T-helper 17 cell (primary cell): ENCODE measurements at places on chromosomes 11 and 22.

DNA sequence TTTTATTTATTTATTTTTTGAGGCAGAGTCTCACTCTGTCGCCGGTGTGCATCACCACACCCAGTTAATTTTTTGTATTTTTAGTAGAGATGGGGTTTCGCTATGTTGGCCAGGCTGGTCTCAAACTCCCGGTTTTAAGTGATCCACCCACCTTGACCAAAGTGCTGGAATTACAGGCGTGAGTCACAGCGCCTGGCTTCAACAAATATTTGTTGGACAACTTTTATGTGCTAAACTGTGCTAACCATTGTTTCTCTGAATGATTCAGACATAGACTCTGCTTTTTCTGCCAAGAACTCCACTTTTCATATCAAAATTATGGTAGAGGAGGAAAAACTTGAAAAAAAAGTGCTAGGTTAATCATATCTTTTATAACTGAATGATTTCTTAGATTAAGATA, 36.3 kb downstream of the MMP7 start:
- no peak overlapping the region for H3K4me3 ChIP-seq
- peaks cover 3% of the 10 kb centered on the region for H3K36me3 ChIP-seq
- peaks cover 23% of the 10 kb centered on the region for H3K27me3 ChIP-seq

DNA sequence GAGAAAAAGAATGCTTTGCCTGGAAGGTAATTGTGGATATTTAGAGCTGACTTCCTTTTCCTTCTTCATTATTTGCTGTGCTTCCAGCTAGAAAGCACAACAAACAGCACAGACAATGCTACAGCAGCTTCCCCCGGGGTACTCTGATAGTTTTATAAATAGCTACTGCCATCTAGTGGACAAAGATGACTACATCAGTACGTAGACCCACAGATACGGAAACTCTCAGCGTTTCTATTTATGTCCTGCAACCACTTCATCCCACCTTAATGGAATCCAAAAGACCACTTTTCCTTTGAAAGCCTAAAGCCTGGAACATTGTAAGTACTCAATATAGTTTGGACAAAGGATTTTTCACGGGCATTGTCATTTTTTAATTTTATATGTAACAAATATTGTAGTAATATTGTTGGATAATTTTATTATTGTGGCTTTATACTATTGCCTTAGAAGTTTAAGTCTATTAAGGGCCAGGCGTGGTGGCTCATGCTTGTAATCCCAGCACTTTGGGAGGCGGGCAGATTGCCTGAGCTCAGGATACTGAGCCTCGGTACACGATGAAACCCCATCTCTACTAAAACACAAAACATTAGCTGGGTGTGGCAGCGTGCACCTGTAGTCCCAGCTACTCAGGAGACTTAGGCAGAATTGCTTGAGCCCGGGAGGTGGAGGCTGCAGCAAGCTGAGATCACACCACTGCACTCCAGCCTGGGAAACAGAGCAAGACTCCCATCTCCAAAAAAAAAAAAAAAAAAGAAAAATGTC, 7.5 kb downstream of the HSPA8 start:
- peak overlapping the region; percentile 19 for H3K4me3 ChIP-seq
- H3K36me3 ChIP-seq = peaks cover 14% of the 10 kb centered on the region
- peak overlapping the region; percentile 61 for H3K27ac ChIP-seq
- no peak for DNase-seq

DNA sequence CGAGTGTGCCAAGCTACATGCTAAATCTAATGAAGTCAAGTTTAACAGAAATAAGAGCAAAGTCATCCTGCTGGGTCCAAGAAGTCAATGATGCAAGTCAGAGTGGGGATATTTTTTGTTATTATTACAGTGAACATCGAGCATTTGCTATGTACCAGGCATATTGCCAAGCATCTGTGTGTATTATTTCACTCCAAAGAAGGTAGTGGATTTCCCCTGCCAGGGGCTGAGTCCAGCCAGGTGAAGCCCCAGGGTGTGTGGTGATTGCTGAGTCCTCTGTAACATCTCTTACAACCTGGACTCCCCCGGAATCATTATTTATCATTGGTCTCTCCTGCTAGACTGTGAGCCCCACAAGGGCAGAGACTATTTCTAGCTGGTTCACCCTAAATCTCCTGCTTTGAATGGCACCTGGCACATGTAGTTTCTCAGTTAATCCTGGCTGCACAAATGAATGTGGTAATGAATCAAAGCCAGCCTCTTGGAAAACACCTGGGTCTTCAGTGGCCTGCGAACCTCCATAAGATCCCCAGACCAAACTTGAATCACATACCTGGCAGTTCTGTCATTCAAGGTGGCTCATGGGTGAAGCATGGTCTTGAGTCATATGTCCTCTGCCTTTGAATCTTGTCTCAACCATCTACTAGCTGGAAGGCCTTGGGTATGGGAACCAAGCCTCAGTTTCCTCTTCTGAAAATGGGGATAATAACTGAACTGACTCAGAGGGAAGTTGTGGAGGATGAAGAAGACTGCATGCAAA, 549.2 kb downstream of the MIAT start:
- DNase-seq = no peak
- H3K4me3 ChIP-seq = no peak overlapping the region
- H3K27me3 ChIP-seq = peaks cover 36% of the 10 kb centered on the region
- no peak overlapping the region for H3K27ac ChIP-seq

- peak; percentile 47 for DNase-seq
- peak overlapping the region; percentile 88 for H3K27ac ChIP-seq
- H3K27me3 ChIP-seq = no peaks in the 10 kb centered on the region
- peaks cover 18% of the 10 kb centered on the region for H3K4me1 ChIP-seq
Measured at GRCh38 chr22:23894710-23895598, 771 bp downstream of the MIF start.

GRCh38 chr11:102761646-102762238, 18.7 kb downstream of the MMP10 start:
- no peaks in the 10 kb centered on the region for H3K36me3 ChIP-seq
- H3K4me3 ChIP-seq = no peak overlapping the region
- no peak overlapping the region for H3K27ac ChIP-seq
- peaks cover 28% of the 10 kb centered on the region for H3K27me3 ChIP-seq
- DNase-seq = no peak
- H3K4me1 ChIP-seq = peaks cover 4% of the 10 kb centered on the region

DNA sequence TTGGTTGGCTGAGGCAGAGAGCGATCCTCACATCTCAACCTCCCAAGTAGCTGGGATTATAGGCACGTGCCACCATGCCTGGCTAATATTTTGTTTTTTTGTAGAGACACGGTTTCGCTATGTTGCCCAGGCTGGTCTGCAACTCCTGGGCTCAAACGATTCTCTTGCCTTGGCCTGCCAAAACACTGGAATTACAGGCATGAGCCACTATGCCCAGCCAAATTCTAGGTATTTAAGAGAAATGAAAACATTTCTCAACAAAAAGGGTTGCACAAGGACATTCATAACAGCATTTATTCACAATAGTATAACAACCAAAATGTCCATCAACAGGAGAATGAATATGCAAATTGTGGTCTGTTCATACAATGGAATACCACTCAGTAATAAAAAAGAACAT, 31.7 kb upstream of the RBX1 start:
- H3K27me3 ChIP-seq = no peaks in the 10 kb centered on the region
- H3K4me1 ChIP-seq = peaks cover 4% of the 10 kb centered on the region
- H3K4me3 ChIP-seq = no peak overlapping the region
- DNase-seq = no peak
- peak overlapping the region; percentile 86 for H3K27ac ChIP-seq
- H3K36me3 ChIP-seq = peaks cover 4% of the 10 kb centered on the region

GRCh38 chr11:3220521-3221407, 2.2 kb upstream of the MRGPRG start:
- no peak overlapping the region for H3K4me3 ChIP-seq
- H3K36me3 ChIP-seq = peaks cover 5% of the 10 kb centered on the region
